Activated CD8-positive, alpha-beta memory T cell treated with anti-CD3 and anti-CD28 coated beads, Interleukin-2, amount 50 U/mL, for 48 hours (primary cell): ENCODE measurements at places on chromosomes 1 and 21.

GRCh38 chr1:30915491-30916230, 7.1 kb upstream of the SDC3 start:
- no peak for DNase-seq

GRCh38 chr1:118999348-119000071, 11.4 kb upstream of the TBX15 start:
- DNase-seq = no peak

- no peak for DNase-seq
Measured at GRCh38 chr1:26077524-26077923, 10.1 kb upstream of the TRIM63 start.

DNA sequence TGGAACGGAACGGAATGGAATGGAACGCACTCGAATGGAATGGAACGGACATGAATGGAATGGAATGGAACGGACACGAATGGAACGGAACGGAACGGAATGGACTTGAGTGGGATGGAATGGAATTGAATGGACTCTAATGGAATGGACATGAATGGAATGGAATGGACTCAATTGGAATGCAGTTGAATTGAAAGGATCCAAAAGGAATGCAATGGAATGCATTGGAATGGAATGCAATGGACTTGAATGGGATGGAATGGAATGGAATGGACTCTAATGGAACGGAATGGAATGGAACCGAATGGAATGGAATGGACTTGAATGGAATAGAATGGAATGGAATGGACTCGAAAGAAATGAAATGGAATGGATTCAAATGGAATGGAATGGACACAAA, 102.4 kb upstream of the OR4F16 start:
- DNase-seq = no peak

DNA sequence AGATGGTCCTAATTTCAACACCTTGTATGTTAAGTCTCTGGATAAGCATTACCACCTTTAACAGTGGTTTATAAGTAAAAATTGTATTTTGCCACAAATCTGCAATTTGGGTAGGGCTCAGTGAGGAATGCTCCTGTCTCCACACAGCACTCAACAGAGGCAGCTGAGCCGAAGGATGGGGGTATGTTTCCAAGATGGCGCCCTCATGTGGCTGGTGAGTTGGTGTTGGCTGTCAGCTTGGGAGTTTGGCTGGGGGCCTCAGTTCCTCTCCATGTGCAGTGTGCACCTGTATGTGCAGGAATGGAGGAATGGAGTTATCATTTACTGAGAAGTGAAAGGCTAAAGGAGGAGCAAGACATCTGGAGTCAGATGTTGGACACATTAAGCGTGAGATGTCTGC, 136.8 kb downstream of the GABPA start:
- DNase-seq = no peak

GRCh38 chr1:225817611-225818061, 7.7 kb downstream of the EPHX1 start:
- DNase-seq = no peak

GRCh38 chr1:28720376-28720775, 16.4 kb upstream of the YTHDF2 start:
- no peak for DNase-seq

- DNase-seq = no peak
Measured at GRCh38 chr1:221979444-221980032, 237.6 kb upstream of the DUSP10 start.
